SJSA1 (cell line): ENCODE measurements at places on chromosomes 7 and 10.

- no peak for DNase-seq
These were observed 99.9 kb upstream of the IKZF1 start for GRCh38 chr7:50204581-50204980.

- no peak for DNase-seq
These were observed 153.0 kb downstream of the GNAI1 start for GRCh38 chr7:80287400-80288174.

GRCh38 chr7:157430721-157431120 lies 93.9 kb downstream of the DNAJB6 start:
- DNase-seq, result peak; percentile 25

GRCh38 chr10:63246356-63246755 lies 113.2 kb downstream of the NRBF2 start:
- DNase-seq, result no peak

GRCh38 chr10:128645486-128645885 lies 519.3 kb upstream of the MKI67 start:
- no peak for DNase-seq

DNA sequence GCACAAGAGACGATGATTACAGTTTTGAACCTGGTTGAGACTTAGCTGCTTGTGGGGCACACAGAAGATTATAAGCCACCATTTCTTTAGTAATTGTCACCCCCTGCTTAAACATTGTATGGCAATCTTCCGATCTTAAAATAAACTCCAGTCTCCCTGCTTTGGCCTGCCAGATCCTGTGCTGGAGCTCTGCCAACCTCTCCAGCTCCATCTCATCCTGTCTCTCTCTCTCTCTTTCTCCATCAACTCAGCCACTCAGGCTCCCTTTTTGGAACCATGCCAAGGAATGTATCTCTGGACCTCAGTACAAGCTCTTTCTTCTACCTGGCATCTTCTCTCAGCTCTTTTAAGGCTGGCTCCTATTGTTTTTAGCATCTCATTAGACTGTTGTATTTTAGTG lies 1053.2 kb downstream of the REEP3 start:
- no peak for DNase-seq

- DNase-seq, result no peak
These were observed 65.6 kb upstream of the PDGFA start for GRCh38 chr7:585229-585711.

DNA sequence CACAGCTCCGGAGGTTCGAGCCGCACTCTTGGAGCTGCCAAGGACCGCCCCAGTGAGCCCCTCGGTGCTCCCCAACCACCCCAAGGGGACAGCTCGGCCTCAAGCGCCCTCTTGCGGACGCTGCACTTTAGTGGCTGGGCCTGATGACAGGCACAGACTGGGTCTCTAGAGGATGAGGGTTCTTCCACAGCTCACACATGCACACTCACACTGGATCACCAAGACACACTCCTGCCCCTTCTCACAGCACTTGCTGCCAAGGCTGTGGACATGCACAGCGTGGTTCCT lies 2.1 kb downstream of the RET start:
- no peak for DNase-seq

- no peak for DNase-seq
These were observed 231.8 kb upstream of the CTBP2 start for GRCh38 chr10:125392154-125392553.

DNA sequence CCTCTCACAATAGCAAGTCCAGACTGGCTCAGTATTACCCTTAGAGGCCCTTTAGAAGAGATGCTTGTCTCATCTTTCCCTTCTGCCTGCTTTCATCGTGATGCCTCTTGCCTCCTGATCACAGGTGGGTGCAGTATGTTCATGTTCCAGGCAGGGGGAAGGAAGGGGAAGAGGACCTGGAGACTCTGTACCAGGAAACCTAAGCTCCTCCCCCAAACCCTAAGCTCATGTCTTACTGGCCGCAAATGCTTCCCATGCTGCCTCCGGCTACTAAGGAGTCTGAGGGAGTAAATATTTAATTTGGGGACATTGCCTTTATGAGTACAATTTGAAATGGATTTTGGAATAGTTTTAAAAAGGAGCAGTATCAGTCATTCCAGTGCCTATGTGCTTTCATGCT lies 192.6 kb downstream of the CDCA7L start:
- no peak for DNase-seq

DNA sequence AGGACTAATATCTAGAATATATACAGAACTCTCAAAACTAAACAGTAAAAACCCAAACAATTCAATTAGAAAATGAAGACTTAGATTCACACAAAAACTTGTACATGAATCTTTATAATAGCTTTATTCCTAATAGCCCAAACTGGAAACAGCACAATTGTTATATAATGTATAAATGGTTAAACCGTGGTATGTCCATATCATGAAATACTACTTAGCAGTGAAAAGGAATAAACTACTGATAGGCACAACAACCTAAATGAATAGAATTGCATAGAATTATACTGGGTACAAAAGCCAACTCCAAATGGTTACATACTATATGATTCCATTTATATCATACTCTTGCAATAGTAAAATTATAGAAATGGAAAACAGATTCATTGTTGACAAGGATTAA lies 21.0 kb upstream of the FAM241B start:
- no peak for DNase-seq

- DNase-seq, result no peak
These were observed 28.8 kb upstream of the KMT2E start for GRCh38 chr7:104985259-104985617.

DNA sequence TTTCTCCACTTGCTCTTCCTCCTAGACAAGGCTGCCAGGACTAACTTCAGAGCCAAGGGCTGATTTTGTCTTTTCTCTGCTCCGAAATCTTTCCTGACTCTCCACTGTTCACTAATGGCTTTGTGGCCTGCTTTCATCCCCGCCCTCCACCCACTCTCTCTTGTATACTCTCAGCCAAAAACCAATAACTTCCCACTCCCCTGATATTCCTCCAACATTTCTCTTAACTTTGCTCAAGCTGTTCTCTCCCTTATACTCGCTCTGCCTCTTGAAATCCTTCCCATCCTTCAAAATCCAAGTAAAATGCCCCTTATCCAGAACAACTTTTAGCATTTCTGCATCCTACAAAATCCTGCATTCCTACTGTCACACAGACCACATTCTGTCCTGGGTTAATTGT lies 214.8 kb downstream of the PHTF2 start:
- DNase-seq, result no peak

GRCh38 chr7:69433081-69433480 lies 165.2 kb upstream of the AUTS2 start:
- DNase-seq, result no peak
